ENCODE measurements at places on chromosomes 13 and 19.
A peak's percentile ranks its signal among the peaks of the same experiment; 100 is the strongest.

DNA sequence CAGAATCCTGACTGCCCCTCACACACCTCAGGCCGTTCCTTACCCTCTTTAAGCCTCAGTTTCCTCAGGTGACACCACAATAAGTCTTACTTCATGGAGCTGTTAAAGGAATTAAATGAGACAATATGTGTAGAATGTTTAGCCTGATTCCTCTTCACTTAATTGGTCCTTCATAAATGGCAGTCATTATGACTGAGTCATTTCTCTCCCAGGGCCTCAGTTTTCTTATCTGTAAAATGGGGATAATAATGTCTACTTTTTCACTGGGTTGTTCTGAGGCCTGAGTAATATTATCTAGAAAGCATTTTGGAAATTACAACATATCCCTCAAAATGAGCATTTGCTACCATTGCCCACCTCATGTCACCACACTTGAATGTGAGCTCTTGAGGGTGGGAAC is 21.6 kb downstream of the POU2F2 start:
- DNase-seq, result no peak

DNA sequence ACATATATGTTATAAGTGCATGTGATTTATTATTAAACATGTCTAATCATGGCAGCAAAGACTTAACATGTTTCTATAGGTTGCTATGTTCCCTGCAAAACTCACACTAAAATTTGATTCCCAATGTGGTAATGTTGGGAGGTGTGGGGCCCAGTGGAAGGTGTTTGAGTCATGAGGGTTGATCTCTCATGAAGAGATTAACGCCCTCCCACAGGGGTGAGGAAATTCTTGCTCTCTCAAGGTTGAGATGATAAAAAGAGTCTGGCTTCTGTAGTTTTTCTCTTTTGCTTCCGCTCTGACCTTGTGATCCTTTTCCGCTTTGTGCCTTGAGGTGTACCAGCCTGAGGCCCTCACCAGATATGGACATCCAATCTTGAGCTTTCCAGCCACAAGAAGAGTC is 737.5 kb upstream of the SLITRK5 start:
- DNase-seq, result no peak

- no peak for DNase-seq
Observed at GRCh38 chr13:83796364-83796763, 85.9 kb downstream of the SLITRK1 start.

DNA sequence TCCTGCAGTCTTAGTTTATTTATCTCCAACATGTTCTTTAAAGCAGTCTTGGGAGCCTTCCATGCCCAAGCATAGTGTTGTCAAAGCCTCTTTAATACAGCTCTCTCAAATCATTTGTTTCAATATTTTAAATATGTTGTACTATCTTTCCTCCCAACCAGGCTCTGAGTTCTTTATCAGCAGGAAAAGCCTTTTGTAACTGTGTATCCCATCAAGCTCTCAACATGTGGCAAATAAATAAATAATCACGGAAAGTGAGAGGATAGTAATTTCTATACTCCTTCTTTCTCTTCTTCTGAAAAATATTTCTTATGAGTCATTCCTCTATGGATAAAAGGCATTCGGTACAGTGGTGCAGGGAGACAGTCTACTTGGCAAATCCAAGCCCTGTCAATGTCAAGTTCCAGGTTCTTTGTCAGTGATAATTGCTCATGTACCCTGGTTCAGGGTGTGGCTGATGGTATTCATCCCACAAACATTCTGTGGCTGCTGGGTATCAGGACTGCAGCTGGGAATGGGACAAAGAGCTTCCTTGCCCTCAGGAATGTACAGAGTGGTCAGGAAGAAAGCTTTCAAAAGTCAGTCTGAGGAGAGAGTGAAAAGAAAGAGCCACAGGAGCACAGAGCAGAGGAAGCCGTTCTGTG is 384.3 kb downstream of the EFNB2 start:
- DNase-seq, result no peak

DNA sequence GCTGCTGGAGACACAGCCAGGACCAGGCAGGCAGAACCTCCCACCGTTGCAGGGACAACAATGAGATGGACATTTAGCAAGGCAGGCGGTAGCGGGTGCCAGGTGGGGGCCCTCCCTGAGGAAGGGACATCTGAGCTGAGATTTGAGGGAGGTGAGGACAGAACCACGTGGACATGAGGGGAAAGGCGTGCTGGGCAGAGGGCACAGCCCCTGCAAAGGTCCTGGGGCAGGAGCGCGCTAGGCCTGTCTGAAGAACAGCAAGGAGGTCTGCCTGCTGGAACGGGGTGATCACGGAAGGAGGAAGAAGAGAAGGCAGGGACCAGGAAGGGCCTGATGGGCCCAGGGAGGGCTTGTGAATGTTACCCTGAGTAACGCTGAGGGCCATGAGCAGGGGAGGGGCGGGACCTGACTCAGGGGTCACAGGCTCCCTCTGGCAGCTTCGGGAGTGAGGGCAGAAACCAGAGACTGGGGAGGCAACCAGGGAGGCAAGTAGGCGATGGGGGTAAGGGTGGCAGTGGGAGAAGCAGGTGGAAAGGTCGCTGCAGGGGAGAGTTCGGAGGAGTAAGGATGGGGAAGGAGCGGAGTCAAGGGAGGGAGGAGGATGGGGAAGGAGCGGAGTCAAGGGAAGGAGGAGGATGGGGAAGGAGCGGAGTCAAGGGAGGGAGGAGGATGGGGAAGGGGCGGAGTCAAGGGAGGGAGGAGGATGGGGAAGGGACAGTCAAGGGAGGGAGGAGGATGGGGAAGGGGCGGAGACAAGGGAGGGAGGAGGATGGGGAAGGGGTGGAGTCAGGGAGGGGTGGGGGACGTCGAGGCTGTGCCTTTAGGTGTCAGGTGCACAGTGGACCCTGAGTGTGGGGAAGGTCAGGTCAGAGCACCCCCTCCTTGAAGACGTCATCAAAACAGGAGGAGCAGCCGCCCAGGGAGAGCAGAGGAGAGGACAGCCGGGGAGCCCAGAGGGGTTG is 15.7 kb upstream of the B3GNT3 start:
- no peak for DNase-seq

GRCh38 chr13:35131471-35131870 is 189.4 kb downstream of the NBEA start:
- DNase-seq, result no peak

- no peak for DNase-seq
Observed at GRCh38 chr19:40081411-40081810, 9.3 kb downstream of the ZNF780A start.

DNA sequence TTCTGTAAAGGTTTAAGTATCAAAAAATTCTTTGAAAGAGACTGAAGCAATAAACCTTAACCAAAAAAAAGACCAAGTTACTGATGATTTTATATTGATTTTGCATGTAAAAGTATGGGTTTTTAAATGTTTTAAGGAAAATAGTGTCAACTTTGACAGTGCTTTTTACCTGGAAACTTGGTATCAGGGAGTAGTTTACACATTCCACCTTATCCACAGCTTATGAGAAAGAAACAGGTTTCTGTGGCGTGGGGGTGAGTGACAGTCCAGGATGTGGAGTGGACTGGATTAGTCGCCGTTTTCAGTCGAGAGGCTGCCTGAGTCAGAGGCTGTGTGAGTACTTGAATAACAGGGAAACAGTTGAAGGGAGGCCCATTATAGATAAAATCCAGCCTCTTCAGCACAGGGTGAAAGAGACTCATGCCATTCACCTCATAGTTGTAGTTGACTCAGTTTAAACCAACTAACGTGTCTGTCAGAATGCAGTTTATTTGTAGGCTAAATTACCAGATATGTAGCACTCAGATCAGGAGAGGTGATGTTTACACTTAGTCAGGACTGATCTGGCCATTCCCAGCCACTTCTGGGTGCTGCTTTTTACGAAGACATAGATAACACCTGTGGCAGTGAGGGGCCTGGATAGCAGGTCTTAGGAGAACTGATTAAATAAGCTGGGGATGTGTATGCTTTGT is 595 bp upstream of the GPR183 start:
- DNase-seq, result no peak

- peak; percentile 62 for DNase-seq
Observed at GRCh38 chr19:49361438-49362047, 673 bp downstream of the TEAD2 start.

DNA sequence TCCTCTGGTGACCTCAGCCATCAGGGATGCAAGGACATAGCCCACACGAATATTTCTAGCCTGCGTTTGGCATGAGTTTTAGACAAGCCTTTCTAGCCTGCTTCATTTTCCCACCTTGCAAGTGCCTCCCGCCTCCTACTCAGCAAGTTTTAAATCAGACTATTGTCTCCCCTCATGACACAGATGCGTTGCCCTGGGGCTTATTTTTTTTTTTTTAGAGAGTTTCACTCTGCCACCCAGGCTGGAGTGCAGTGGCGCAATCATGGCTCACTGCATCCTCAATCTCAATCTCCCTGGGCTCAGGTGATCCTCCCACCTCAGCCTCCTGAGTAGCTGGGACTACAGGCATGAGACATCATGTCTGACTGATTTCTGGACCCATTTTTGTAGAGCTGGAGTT is 14.6 kb downstream of the GJB2 start:
- DNase-seq, result no peak

DNA sequence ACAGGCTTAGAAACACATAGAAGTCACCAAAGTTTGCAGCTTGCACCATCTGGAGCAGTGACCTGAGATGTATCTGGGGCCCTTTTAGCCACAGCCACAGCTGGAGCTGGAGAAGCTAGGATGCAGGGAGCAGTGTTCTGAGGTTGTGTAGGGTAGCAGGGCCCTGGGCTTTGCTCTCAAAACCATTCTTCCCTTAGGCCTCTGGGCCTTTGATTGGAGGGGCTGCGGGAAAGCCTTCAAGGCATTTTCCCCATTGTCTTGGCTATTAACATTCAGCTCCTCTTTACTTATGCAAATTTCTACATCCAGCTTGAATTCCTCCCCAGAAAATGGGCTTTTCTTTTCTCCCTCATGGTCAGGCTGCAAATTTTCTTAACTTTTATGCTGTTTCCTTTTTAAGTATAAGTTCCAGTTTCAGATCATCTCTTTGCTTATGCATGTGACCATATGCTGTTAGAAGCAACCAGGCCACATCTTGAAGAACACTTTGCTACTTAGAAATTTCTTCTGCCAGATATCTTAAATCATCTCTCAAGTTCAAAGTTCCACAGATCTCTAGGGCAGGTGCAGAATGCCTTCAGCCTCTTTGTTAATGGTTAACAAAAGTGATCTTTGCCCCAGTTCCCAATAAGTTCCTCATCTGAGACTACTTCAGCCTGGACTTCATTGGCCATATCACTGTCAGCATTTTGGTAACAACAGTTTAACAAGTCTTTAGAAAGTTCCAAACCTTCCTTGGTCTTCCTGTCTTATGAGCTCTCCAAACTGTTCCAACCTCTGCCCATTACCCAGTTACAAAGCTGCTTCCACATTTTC is 48.5 kb downstream of the NBEA start:
- DNase-seq, result no peak

GRCh38 chr13:27024074-27024461 is 147.5 kb downstream of the USP12 start:
- DNase-seq, result no peak

DNA sequence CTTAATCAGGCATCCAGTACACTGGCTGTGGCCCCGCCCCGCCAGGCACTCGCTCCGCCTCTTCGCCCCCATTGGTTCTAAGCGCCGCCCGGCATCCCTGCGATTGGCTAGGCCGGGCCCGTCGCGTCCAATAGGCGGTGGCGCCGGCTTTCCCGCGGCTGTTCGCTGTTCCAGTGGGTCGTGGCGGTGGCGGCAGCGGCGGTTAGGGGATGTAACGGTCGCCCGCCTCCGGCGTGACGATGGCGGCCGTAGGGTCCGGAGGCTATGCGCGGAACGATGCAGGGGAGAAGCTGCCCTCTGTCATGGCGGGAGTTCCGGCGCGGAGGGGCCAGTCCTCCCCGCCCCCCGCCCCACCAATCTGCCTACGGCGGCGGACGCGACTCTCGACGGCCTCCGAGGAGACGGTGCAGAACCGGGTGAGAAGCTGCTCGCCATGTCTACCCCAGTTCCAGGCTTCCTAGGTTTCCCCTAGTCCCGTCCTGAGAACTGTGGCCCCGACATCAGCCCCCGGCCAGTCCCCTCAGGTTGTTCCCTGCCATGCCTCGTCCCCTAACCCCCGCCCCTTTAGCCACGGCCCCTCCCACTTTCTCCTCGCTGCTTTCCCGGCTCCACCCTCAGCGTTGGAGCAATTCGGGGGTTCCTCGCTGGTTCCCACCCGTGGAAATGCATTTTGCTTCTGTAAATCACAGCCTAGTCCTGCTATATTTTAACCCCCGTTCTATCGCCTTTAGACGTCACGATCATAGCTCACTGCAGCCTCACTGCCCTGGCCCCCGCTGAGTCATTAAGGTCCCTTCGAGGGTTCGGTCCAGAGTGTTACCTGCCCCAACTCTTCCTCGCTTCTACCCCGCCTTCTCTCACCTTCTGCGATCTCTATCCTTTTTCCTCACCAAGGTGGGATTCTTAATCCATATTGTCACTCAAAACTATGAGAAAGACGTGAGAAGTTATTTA is at the start of gene WDR62:
Gene WDR62 (plus strand): TSS at position 165 of the 954 bp plus-strand sequence. CDS start 75 bp downstream, at position 240.
- peak; percentile 88 for DNase-seq

DNA sequence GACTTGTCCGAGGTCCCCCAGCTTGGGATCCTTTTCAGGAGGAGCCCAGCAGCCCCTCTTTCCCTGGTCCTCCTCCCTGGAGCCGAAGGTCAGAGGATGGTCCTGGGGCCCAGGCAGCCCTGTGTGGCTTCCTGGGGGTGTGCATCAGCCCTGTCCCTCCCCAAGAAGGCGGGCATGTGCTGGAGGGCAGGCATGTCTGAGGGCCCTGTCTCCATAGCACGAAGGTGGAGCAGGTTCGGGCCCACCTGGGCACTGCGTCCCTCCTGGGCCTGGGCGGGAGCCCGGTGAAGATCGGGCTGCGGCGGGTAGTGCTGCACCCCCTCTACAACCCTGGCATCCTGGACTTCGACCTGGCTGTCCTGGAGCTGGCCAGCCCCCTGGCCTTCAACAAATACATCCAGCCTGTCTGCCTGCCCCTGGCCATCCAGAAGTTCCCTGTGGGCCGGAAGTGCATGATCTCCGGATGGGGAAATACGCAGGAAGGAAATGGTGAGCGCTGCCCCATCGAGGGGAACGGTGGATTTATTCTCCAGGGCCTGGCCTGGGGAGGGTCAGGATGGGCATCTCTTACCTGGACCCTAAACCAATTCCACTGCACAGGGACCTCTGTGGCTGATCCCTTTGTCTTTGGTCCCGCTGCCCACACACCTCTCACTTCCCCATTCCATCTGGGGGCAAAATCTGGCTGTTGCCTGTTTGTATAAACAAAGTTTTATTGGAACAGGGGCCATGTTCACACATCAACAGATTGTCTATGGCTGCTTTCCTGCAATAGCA is 10.9 kb downstream of the TIMM13 start:
- no peak for DNase-seq

- no peak for DNase-seq
Observed at GRCh38 chr13:19345916-19346422, 164.3 kb upstream of the TUBA3C start.
